Neural cell (in vitro differentiated cells): ENCODE measurements at places on chromosomes 13 and 19. TPM values are rescaled to one million over a fixed set of nuclear protein-coding genes. Genes with fewer than 3 reads are reported as not detected.

Gene F2RL3
- polyA plus RNA-seq, result not detected in 2 replicates

Gene ZGLP1
- 22.8 and 45.2 TPM in 2 replicates for polyA plus RNA-seq

Gene LIM2
- polyA plus RNA-seq, result not detected in 2 replicates

Gene CPT1C
- polyA plus RNA-seq, result 204 and 240 TPM in 2 replicates

Gene PSG1
- polyA plus RNA-seq, result not detected in 2 replicates

Gene CYP4F2
- 0.36 TPM in 1 of 2 replicates, not detected in the other for polyA plus RNA-seq

Gene IQCN
- 2.5 and 3.7 TPM in 2 replicates for polyA plus RNA-seq

Gene KIR2DL1
- polyA plus RNA-seq, result not detected in 2 replicates

Gene SOX1
- 13.2 and 18.5 TPM in 2 replicates for polyA plus RNA-seq

Gene TYROBP
- polyA plus RNA-seq, result not detected in 2 replicates
